Activated CD8-positive, alpha-beta memory T cell treated with anti-CD3 and anti-CD28 coated beads for 24 hours (primary cell): ENCODE measurements at places on chromosomes 11 and 22.
A peak's percentile ranks its signal among the peaks of the same experiment; 100 is the strongest.

DNA sequence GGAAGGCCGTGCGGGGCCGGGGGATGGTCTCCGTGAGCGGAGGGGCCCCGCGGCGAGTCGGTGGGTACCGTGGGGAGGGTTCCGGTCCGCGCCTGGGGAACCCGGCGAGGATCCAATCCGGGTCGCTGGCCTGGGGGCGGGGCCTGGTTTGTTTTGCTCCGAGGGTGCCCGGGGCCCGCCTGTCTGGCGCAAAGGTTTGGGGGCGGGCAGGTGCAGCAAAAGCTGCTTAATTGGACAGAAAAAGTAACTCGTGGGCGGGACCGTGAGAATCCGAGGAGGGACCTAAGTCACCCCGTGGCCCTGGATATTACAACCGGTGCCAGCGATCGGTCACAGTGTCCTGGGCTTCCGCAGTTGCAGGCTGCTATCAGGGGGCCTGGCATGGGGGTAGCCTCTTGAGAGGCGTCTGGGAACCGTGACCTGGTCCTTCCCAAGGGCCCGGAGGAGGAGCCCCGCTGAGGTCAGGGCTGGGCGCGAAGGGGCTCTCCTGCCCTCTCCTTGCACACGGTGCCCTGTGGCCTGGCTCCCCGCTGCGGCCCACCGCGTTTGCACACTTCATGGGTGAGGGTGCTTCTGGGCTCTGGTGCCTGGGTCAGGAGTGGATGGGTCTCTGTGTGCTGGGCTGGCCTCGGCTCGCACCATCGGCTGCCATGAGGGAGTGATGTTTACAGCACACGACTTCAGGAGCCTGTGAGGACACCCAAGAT lies 1.4 kb downstream of the PNPLA2 start:
- peak; percentile 94 for DNase-seq

- no peak for DNase-seq
Observed at GRCh38 chr11:112649856-112650255, 311.4 kb upstream of the NCAM1 start.

GRCh38 chr11:7570938-7571521 lies 57.2 kb downstream of the PPFIBP2 start:
- DNase-seq: no peak

DNA sequence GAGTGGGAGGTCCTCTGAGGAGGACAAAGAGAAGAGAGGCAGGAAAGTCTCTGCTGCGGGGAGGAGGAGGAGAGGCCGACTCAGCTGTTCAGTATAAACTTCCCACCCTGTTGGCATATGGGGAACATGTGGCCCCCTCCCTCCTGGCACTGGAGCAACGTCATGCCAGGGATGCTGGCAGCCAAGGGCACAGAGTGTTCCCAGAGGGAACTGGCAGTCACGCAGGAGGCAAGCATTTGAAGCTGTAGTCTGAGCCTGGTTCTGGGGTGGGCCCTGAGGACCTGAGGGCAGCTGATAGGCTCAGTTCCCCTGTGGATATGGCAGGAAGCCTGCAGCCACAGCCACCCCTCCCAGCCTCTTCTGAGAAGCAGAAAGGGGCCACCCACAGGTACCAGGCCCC lies 67.1 kb upstream of the TSPAN18 start:
- DNase-seq: no peak

- no peak for DNase-seq
Observed at GRCh38 chr11:103339485-103339857, 230.2 kb downstream of the DYNC2H1 start.

DNA sequence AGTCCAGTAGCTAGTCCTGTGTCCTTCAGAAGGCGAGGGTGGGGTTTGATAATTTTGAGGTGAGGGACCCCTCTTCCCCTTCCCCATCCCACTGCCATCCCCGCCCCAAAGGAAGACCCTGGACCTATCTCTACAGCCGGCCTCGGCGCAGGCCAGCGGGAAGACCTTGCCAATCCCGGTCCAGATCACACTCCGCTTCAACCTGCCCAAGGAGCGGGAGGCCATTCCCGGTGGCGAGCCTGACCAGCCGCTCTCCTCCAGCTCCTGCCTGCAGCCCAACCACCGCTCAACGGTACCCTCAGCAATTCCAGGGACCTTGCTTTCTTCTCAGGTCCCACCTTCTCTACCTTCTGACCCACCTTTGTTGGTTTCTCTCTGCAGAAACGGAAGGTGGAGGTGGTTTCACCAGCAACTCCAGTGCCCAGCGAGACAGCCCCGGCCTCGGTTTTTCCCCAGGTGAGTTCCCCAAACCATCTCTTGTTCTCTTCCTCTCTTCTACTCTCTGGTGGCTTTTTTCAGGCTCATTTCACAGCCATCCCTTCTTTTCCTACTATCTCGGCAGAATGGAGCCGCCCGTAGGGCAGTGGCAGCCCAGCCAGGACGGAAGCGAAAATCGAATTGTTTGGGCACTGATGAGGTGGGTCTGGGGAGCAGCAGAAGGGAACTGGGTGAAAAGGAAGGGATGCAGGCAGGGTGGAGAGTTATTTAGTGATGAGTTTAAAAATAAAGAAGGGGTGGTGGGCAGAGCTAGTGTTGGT lies 1.3 kb downstream of the KAT5 start:
- no peak for DNase-seq

DNA sequence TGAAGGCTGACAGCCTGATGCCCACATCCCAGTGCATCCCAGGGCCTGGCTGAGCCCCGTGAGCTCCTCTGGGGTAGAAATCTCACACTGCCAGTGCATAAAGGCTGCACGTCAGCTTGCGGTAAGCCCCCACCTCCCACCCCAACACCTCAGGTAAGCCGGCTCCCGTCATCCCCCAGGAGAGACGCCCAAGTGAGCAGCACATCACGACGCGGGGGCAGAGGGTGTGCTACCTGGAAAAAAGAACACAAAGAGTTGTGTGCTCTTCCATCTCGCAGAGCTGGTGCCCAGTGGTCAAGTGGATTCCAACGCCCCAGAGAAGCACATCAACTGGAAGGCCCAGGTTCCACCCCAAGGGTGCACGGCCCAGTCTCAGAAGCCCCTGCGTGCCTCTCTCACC lies 50.0 kb downstream of the IGSF9B start:
- no peak for DNase-seq

DNA sequence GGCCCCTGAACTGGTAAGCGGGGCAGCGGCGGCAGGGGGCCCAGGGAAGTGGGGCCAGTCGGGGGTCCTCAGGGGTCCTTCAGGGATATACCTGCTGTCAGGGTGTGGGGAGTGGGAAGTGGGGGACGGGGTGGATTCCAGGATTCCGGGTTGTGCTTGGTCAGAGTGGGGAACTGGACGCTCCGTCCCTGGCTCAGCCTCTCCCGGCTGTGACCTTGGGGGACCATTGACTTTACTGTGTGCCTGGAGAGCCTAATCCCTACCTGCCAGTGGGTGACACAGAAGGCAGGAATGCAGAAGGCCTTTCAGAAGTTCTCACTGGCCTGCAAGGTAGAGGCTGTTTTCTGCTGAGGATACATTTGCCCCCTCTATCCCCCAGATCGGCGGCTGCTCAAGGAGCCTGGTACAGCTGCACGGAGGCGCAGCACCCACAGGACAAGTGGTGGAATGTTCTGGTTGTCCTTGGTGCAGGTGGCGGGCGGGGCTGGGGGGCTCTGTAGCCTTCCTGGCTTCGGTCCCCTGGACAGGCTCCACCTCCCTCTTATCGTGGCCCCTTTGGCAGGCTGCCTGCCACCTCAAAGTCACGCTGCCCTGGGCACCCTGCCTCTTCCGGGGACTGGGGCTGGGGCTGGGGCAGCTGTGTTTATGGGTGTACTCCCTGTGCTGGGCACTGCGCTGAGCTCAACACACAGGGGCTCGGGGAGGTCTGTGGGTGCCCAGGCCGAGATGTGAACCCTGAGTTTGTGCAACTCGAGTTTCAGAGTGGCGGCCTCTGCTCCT lies 18.4 kb downstream of the KCNQ1 start:
- DNase-seq: peak; percentile 64

DNA sequence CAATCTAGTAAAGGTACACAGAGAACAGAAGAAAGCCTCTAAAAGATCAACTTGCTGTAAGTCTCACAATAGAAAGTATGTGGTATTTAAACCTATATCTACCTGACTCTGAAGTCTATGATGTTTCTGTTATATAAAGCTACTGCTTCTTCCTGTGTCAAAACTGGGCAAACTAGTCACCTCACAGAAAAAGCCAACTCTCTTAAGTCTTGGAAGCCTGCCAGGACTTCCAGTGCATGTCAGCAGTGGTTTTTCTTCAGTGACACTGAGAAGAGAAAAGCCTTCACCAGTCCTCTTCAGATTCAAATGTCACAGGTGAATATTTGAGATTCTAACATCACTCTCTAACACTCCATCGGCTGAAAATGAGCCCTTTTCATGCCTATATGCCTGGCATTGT lies 808.0 kb downstream of the DLG2 start:
- DNase-seq: no peak

DNA sequence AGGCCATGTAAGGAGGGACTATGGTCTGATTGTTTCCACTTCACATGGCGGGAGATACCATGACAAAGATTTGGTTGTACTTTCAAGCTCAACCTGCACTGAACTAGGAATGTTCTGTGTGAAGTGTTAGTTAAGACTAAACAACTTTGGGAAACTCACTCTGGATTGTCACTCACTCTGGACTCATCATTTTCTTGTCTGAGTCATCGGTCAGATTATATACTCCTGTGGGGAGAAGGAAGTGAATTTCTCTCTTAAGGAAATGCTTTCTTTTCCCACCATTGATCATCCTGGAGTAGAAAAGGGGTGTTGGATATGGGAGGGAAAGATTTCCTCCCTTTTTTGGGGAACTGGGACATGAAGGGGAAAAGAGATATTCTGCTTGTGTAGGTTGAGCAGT lies 26.9 kb upstream of the CAT start:
- DNase-seq: no peak

DNA sequence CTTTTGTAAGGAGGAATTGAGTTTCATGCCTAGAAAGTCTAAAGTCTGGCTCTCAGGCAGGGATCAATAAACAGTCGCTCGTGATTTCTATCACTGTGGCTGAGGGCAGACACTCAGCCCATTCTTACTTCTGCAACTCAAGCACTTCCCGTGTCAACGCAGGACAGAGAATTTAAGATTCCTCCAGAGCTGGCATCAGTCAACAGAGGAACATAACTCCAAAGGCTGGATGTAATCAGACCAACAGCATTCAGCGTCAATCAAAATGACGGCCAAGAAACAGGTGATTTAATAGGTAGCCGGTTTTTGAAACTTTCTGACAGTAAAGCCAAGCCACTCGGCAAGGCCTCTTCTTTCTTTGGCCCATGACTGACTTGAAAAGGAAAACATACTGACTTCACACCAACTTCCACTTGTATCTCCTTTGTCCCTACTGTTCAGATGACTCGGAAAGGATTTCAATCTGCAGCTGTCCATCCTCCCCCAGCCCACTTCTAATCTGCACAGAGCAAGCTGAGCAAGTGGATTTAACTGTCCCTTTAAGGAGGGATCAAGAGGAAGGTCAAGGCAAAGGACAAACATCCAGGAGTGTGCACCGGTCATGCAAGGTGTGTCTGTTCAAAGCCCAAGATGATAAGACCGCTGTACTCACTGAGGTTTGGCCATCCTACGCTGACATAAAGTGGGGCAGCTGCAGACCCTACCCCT lies 9.5 kb downstream of the VPS37C start:
- DNase-seq: no peak

DNA sequence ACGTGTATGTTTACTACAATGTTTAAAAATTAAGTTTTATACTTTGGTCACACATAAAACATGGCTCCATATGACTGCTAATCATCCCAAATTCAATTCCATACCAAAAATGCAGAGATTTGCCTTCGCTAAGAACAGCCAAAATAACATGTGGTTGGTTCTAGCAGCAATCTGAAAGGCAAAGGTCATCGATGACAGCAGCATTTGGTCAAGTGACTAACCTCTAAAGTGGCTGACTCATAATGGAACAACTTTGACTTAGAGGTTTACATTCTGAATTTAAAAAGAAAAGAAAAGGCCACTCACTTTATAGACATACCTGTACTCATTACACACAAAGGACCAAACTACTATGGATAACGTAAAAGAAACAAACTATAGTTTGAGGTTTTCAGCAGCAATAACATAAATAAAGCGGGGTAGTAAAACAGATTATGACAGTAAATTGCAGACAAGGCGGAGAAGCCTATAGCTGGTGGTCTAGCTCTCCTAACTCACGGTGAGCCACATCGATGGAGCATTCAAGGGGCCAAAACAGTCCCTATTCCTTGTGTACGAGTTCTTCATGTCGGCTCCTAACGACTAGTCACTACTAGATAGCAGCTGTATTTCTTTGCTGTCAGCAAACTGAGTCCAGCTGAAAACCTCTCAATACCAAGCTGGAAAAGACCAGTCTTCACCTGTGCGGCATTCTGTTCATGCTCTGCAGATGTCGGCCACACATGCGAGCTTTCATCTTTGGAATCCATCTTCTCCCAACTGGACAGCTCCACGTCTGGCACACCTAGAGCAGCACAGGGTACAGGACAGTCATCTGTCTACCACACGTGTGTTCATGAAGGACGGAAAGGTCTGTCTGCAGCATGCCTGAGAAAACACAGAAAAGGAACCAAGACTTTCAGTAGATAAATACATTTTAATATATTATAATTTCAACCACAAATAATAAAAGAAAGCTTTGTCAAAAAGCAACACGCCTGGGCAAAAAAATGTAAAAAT lies 42.1 kb downstream of the PRDM10 start:
- no peak for DNase-seq

DNA sequence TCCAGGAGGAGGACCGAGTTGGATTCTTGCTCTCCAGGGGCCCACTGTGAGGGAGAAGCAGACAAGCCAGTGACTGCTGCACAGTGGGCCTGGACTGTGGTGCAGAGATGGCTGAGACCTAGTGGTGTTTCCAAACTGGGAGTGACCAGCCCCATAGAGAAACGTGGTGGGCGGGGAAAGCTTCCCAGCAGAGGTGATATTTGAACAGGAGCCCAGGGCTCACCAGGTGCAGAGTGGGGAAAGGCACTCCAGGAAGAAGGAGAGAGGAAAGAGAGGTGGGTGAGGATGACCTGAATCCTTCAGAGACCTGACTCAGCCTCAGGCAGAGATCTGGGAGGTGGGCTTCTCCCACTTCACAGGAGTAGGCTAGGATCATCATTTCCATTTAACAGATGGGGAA lies 52.1 kb upstream of the RASD2 start:
- DNase-seq: no peak

- DNase-seq: no peak
Observed at GRCh38 chr22:17665248-17665647, 26.7 kb downstream of the BCL2L13 start.

DNA sequence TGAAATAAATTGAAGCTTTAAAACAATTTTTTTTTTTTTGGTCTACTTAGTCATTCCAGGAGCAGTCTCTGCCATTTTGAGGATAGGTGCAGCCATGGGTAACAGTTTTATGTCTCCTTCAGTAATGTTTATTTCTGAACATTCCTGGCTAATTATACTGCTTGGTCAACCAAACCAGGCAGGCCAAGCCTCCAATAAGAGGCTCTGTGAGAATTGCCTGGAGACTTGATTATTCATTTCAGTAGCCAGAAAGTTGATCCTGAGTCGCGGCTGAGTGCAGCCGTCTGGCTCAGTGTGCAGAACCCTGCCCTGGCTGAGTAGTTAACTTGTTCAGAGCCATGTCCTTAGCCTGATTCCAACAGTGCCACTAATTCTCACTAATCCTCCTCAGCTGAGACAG lies 364.0 kb upstream of the FAT3 start:
- DNase-seq: no peak
